CD14-positive monocyte (primary cell): ENCODE measurements at places on chromosomes 3 and 15. TPM values are rescaled to one million over a fixed set of nuclear protein-coding genes. Genes with fewer than 3 reads are reported as not detected.

Gene MST1
- polyA plus RNA-seq = not detected

DNA sequence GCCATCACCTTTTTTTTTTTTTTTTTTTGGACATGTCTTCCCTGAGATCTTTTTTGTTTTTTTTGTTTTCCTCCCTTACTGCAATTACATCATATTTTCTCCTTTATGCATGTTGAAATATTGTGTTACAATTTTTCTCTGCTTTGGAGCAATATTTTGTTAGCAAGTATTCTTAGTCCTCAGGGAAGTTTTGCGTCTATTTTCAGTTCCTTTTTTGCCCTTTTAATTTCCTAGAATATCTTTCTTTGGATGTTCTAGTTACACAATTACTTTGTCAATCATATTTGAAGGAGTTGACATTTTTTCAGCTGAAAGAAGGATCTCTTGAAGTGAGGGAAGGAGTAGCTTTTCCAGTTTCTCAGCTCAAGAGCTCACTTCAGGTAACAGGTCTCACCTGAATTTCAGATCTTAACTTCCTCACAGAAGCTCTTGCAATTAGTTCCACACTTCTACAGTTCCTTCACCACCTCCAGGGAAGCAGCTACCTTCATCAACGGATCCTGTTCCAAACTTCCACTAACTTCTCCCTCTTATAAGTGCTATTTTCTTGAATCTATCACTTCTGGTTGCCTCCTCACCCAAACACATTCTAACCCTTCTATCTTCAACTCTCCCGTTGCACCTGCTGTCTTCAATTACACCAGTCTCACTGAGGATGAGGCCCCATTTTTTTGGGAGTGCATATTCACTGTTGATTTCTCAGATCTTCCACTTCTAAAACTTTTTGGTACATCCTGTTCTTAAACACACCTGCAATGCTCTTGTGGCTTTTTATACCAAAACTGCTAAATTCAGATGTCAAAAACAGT lies 57.8 kb upstream of the CPOX start:
- peak; percentile 42 for DNase-seq

DNA sequence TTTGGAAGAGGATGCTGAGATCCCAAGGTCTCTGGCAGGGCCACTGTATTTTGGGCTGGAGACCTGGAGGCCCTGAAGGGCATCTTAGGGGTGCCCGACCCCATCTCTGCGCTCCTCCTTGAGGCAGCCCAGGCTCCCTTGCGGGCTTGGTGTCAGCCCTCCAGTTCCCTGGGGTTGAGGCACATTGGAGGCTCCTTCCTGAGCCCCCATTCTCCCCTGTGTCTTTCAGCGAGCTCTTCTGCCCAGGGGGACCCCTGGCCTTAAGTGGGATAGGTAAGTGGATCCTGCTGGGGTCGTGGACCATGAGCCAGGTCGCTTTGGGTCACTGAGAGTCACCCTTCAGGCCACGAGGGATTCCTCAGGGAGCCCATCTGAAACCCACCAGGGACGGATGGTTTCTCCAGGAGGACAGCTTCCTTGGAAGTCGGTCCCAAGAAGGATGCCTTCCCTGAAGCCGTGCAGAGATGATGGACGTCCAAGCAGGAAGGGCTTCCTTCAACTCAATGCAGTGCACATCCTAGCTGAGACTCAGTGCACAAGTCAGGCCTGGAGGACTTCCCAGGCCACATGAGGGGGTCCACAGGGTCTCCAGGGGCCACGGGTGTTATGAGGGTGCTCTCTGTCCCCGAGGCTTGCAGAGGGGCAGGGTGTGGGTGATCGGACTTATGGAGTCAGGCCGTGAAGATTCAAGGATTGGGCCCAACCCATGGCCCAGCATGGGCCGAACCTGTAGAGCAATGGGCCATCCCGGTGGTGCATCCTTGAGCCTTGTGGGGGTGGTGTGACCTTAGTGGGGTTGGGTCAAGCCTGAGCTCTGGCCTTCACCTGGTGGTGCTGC lies 224.3 kb downstream of the SNRPN start:
- no peak for DNase-seq

Gene ARGFX
- polyA plus RNA-seq = not detected

GRCh38 chr3:70824078-70824477 lies 511.6 kb upstream of the MDFIC2 start:
- DNase-seq = no peak

- DNase-seq = no peak
These were observed 66.2 kb upstream of the TTBK2 start for GRCh38 chr15:42986693-42987342.

Gene LRRC31
- not detected in 2 replicates for polyA plus RNA-seq

DNA sequence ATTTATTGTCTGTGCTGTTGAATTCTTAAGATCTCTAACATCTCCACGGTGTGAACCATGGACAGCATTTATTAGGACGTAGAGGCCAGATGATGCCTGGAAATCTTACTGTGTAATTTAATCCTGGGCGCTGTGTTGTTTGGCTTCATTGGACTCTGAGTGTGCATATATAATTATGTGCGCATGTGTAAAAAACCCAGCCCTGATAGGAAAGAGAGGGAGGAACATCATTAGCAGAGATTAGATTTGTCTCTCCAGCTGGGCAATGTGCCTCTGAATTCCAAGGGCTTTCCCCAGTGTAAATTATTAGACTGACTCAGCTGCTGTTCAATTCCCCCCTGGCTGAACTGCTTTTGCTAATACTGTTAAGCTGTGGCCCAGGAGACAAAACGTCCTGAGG lies 39.6 kb downstream of the MAP3K13 start:
- DNase-seq = no peak

Gene KAT2B
- 6.3 and 14.6 TPM in 2 replicates for polyA plus RNA-seq

DNA sequence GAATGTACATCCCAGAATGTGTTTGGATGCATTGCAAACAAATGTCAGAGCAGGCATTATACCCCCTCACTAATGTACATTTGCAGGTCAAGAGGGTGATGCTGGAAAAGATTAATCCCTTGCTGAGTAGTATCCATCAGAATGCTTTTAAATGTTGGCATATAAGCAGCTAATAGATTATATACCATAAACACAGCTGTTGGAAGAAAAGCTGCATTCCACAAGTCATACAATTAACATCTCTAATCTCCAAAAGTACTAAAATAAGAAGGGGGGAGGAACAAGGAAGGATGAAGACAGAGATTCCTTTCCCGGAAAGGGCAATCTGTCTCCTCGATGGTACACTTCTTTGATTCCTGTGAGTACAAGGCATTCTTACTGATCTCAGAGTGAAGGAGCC lies 445.7 kb upstream of the CDIN1 start:
- DNase-seq = no peak

DNA sequence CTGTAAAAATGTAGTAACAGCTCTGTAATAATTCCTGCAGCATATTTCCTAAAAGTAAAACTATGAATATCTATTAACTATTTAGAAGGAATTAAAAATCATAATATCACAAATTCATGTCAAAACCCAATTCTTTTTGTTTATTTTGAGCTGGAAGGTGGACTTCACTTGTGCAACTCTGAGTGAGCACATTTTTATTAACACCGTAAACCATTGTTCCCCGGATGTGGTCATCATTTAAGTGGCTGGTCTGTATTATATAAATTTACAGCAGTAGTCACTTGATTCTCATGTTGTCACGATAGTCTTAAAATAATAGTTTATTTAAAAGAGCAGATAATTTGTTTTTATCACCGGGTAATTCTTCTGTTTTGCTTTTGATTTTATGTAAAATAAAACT lies 43.0 kb upstream of the UTS2B start:
- no peak for DNase-seq

- no peak for DNase-seq
These were observed 79.8 kb upstream of the PFN2 start for GRCh38 chr3:150050510-150050909.

- DNase-seq = no peak
These were observed 375.3 kb downstream of the TBC1D5 start for GRCh38 chr3:17367171-17367570.

Gene GOLGA8J
- polyA plus RNA-seq = 0.08 TPM in 1 of 2 replicates, not detected in the other

- no peak for DNase-seq
These were observed 75.6 kb upstream of the SYNPR start for GRCh38 chr3:63202529-63202928.

DNA sequence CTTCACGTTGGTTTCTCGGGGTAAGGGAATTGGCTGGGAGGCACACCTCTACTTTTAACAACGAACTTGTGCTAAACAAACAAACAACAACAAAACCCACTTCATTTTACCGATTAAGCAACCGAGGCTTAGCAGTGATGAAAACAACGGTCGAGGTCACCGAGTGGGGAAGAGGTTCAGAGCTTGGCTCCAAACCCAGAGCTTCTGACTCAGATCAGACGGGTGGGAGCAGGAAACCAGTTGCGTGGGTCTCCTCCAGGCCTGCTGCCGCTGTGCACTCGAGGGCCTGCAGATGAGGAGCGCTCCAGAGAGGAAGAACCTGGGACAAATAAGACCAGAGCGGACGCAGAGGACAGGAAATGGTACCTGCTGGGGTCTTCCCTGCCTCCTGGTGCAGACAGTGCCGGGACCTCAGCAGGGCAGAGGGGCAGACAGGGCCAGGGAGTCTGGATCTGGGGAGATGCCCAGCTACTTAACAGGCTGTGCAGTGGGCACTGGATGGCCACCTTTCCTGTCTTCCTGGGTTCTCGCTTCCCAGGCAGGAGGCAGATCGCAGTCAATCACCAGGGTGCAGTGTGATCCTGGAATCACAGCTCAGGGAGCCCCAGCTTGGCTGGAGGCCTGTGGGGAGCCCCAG lies 99.0 kb upstream of the MEF2A start:
- DNase-seq = peak; percentile 49

Gene GMNC
- polyA plus RNA-seq = not detected

DNA sequence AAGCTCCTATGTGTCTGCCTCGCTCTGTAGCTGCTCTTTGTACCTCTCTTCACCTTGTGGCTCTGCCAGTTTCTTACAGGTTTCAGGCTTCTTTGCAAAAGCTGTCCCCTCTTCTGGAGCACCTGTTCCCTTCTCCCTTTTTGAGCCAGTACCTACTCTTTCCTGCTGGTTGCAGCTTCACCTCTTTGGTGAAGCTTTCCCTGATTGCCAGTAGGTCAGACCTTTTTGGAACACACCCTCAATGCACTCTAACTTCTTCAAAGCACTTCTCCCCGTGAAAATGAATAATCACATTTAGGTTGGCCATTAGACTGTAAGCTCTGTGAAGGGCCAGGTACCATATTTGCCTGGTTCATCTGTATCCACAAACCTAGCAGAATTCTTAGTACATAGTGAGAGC lies 60.3 kb downstream of the BHLHE40 start:
- DNase-seq = no peak

Gene SAXO2
- polyA plus RNA-seq = not detected
